ENCODE measurements at places on chromosomes 5 and 9.

GRCh38 chr5:6194261-6194875 lies 184.0 kb downstream of the MED10 start:
- DNase-seq = no peak

DNA sequence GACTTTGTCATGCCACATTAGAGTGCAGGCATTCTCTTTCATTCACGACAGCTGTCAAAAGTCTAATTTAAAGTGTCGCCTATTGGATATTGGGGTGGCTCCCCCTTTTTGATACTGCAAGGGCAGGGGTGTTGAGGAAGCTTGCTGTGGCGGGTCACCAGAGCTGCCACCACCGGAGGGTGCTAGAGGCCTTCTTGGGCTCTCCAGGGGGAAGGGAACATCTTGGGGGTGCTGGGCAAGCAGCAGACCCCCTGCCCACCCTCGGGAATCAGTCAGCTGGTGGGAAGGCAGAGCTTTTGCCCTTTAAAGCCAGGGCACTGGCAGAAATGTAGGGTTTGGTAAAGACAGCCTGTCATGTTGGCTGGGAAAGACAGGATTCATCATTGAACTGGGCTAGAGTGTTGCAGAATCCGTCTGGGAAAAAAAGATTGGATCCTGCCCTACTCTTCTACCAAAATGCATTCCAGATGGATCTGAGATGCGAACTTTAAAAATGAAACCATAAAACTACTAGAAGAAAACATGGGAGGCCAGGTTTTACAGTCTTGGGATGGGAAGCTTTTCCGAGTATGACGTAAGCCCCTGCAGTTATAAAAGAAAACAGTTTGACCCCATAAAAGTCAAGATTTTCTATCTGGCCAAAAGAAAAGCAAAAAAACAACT lies 22.3 kb downstream of the COL5A1 start:
- DNase-seq = no peak

DNA sequence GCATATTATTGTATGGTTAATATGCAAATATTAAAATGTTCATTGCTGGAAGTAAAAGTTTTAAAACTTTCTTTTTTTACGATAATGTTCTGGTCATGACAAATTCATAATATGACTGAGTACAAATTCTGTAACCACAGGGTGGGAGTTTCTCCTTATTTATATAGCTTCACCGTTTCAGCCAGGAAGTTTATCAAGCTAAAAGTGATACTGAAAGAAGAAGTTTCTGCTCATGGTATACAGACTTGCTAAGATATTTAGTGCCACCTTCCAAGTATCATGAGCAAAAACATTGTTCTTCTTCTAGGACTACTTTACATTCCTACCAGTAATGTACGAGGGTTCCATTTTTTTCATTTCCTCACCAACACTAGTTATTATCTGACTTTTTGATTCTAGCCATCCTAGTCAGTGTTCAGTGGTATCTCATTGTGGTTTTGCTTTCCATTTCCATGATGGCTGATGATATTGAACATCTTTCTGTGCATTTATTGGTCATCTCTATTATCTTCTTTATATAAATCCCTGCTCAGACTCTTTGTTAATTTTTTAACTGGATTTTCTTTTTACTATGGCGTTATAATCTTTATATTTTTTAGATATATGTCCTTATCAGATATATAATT lies 94.2 kb upstream of the PRRC1 start:
- no peak for DNase-seq

GRCh38 chr5:122877518-122877917 lies 32.1 kb downstream of the SNX24 start:
- DNase-seq = no peak

DNA sequence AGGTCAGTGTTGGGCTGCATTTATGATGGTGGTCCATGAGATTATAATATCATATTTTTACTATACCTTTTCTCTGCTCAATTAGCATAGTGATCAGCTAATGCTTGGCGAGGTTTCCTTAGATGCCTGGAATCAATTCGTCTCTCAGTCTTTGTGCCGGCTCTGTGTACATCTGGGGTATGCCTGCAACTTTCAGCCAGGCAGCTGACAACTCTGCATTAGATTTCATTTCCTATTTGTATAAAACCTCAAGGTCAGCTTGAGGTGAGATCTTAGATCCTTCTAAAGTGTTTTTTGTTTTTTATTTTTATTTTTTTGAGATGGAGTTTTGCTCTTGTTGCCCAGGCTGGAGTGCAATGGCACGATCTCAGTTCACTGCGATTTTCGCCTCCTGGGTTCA lies 86.8 kb downstream of the MELK start:
- no peak for DNase-seq
